Globus pallidus (tissue), 1 donor: ENCODE measurements at places on chromosomes 16 and 17.

- no peak for DNase-seq
Measured at GRCh38 chr17:77055453-77055852, 85.3 kb upstream of the SEC14L1 start.

DNA sequence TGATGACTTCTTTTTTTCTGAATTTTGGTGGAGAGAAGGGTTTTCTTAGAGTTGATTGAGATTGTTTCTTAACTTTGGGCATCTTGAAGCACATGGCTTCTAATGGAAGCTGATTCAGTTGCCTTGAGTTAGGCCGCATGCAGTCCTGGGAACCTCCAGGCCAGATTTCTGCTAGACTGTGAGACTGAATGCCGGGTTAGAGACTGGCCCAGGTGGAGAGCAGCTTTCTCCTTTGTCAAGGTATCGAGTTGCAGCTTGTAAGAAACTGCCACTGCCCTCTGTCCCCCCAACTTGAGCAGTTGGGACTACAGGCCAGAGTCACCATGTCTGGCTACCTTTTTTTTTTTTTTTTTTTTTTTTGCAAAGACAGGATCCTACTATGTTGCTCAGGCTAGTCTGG is 77.6 kb downstream of the CLEC16A start:
- no peak for DNase-seq

DNA sequence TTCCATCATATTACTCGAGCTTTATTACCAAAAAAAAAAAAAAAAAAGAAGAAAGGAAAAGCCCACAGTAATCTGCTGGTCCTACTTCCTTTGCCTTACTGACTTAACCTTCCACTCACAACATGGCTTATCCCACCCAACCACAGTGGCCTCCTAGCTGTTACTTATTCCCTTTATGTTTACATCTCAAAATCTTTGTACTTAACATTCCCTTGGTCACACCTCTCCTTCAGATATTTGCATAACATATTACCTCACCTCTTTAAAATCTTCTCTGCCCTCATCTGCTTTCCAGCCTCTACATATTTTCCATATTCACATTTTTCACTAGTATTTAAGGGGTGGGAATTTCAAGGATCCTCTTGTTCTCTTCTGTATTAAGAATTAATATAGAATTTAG is 327.0 kb upstream of the TBX2 start:
- DNase-seq: no peak

- no peak for DNase-seq
Measured at GRCh38 chr16:28980929-28981328, 3.9 kb upstream of the LAT start.

DNA sequence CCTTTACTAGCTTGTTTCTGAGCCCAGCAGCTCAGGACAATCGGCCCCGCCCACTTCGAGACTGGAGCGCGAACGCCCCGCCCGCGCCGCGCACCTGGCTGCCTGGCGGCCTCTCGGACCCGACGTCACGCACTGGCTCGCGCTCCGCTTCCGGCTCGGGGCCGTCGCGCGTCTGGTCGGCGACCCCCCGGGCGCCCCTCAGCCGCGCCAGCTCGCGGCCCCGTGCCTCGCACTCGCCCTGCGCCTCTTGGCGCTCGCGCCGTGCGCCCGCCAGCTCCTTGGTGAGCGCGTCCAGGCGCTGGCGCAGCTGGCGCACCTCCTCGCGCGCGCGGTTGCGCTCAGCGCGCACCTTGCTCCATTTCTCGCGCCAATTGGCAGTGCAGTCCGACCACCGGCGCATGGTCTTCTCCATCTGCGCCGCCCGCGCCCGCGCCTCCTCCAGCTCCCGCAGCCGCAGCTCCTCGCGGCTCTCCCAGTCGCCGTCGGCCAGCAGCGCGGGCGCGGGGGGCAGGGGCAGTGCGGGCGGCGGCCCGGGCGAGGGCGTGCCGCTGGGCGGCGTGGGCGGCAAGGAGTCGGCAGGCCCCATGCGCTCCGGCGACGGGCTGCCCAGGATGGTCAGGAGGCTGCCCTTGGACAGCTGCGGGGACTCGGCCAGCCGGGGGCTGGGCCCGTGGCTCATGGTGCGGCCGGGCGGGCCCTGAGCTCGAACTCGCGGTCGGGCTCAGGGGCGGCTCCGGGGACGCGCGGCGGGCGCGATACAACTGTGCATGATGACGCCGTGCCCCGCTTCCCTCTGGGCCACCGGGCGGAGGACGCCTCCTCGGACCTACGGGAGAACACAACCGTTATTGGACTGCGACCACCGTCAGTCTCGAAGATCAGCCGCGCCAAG is 7.6 kb downstream of the CCDC102A start:
- DNase-seq: no peak
